Stimulated activated CD8-positive, alpha-beta memory T cell treated with anti-CD3 and anti-CD28 coated beads, Interleukin-7, amount 100 ng/mL, for 4 hours (primary cell): ENCODE measurements at places on chromosomes 5 and 9.

GRCh38 chr9:124146031-124146561 is 111.7 kb upstream of the NEK6 start:
- DNase-seq: no peak

GRCh38 chr9:28212979-28213378 is 639.7 kb upstream of the C9orf72 start:
- no peak for DNase-seq

DNA sequence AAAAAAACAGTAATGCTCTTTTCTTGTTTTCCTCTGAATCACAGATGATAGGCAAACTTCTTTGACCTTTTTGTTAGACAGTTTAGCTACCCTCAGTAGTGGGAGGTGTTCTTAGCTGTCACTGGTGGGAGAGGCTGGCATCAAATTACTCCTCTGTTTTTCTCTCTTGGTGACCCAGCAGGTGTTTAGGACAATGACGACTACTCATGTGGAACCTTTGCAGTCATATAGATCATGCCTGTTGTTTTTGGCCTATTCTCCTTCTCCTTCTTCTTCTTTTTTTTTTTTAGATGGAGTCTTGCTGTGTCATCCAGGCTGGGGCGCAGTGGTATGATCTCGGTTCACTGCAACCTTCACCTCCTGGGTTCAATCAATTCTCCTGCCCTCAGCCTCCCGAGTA is 15.4 kb upstream of the NPR2 start:
- DNase-seq: no peak

GRCh38 chr9:31255211-31255610 is 1129.2 kb upstream of the ACO1 start:
- DNase-seq: no peak

DNA sequence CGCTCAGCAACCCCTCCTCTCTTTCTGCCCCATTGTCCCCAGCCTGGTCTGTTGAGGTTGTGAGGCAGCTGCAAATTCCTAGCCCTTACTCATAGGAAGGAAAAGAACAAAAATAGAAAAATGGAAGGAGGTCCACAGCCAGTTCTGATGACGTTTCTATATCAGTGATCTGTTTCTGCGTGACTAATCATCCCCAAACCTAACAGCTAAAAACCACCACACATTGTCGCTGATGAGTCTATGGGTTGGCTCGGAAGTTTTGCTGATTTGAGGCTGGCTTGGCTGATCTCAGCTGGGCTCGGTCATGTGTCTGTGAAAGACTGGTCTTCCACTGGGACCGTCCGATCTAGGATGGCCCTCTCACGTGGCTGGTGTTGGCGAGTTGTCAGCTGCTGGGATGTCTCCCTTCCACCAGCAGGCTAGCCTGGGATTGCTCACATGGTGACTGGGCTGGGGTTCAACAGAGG is 200.6 kb upstream of the ZNF618 start:
- DNase-seq: no peak

- no peak for DNase-seq
These were observed 53.3 kb downstream of the PDE4D start for GRCh38 chr5:59840200-59840601.

DNA sequence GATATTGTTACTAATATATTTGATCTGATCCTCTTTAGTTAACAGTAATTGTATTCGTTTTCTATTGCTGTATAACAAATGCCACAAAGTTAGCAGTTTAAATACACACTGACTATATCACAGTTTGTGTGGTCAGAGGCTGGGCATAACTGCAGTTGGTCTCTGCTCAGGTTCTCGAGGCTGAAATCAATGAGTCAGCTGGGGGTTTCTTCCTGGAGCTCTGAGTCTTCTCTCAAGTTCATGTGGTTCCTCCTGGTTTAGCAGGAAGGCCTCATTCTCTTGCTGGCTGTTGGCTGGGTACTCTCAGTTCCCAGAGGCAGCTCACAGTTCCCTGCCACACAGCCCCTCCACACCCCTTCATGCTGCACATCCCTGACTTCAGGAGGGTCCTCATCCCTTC is 20.7 kb downstream of the COL23A1 start:
- DNase-seq: no peak

GRCh38 chr5:133401731-133402347 is 210.5 kb downstream of the FSTL4 start:
- DNase-seq: no peak

DNA sequence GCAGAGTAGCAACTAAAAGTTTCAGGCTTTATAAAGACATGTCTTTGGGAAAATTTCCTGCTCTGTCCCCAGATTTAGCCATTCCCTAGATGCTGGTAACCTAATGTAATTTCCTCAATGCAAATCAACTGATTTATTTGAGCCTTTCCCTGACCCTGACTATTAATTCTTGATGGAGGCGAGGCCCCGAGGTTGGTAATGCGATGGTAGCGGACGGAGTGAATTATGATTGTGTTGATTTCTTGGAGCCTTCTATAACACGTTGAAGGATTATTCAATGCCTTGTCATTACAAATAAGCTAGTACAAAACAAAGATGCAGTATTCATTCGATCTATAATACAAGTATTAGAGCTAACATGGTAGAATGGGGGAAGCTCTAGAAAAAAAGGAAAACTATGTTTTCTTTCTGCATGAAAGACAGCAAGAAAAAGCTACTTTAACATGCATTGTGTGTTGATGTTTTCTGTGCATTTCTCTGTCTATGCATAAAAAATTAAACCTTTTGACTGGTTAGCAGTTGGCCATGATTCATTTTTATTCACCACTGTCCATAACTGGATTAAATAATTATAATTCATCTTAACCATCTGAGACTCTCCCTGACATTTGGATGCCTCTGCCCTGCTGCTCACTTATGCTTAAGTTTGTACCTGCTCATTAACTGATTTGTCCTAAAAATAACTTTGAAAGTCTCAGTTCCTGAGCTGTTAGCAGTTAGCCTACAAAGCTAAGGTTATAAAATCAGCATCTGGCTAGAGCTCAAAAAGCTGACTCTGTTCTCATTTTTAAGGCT is 490.2 kb upstream of the NUDT12 start:
- no peak for DNase-seq

DNA sequence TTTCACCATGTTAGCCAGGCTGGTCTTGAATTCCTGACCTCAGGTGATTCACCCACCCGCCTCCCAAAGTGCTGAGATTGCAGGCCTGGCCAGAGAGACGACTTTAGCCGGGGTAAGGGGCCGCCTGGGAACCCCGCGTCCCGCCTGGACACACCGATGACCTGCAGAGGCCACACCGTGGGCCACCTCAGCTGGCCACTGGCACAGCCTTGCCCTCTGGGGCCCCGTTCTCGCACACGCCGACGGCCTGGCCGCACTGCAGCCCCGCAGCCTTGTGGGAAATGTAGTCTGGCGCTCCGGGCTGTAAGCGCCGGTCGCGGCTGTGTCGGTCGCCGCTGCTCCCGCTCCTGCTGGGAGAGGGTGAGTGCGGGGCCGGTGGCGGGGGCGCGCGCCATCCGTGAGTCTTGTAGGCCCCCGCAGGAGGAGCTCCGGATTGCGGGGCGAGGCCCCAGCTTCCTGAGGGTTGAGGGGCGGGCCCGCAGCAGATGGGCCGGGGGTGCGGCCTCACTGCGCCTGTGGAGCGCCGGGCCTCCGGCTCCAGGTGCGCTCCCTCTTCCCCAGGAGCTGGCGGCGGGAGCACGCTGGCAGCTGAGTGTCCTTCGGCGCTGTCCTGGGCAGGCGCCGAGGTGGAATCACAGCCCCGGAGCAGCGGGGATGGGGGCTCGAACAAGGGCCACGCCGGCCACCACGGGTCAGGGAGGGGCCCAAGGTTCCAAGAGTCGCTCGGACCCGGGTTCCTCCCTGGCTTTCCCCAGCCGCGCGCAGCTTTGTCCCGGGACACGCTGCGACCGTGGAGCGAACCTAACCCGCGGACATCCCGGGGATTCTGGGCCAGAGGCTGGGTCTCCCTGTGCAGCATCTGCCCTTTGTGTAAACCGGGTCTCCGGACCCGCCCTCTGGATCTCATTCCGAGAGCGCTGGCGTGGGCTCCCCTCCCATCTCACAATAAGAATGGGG is at the start of gene ZFP2:
TSS of gene ZFP2 (plus strand) at position 299 of the 957 bp plus-strand sequence. CDS start 35,401 bp downstream, outside the sequence.
- DNase-seq: no peak

- DNase-seq: no peak
These were observed 33.1 kb upstream of the SETD9 start for GRCh38 chr5:56876327-56876726.

GRCh38 chr9:122051351-122052321 is 41.5 kb downstream of the TTLL11 start:
- no peak for DNase-seq

- no peak for DNase-seq
These were observed 14.8 kb downstream of the ASPN start for GRCh38 chr9:92467511-92467910.

GRCh38 chr5:139799359-139799758 is 3.8 kb downstream of the PSD2 start:
- no peak for DNase-seq

- no peak for DNase-seq
These were observed 29.2 kb upstream of the ECM2 start for GRCh38 chr9:92564982-92565381.

DNA sequence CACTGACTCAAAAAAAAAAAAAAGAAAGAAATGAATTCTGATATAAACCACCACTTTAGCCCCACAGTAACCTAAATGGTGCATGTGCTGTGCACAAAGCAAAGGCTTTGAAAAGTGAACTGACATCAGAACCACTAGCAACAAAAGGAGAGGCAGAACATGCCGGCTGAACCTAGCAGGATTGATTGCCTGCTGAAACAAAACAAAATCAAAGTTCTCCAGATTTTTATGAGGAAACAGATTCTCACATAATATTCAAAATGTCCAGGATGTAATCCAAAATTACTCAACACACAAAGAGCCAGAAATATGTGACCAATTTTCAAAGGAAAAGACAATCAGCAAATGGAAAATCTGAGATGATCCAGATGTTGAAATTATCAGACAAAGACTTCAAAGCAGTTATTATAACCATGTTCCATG is 37.9 kb downstream of the UBTD2 start:
- no peak for DNase-seq

GRCh38 chr5:142428036-142428772 is 103.4 kb upstream of the SPRY4 start:
- no peak for DNase-seq

GRCh38 chr5:175867587-175868347 is 3.6 kb upstream of the CPLX2 start:
- DNase-seq: no peak

- DNase-seq: no peak
These were observed 28.0 kb downstream of the MARCHF3 start for GRCh38 chr5:127002390-127002789.

- no peak for DNase-seq
These were observed 81.3 kb downstream of the IZUMO3 start for GRCh38 chr9:24464319-24464951.
